ENCODE measurements at places on chromosomes 4 and X. TPM values are rescaled to one million over a fixed set of nuclear protein-coding genes. Genes with fewer than 3 reads are reported as not detected.

The NXF2B gene
- not detected for total RNA-seq

GRCh38 chrX:150771116-150771515, 77.9 kb downstream of the MTMR1 start:
- no peak for DNase-seq

GRCh38 chr4:42638993-42639392, 17.9 kb downstream of the ATP8A1 start:
- DNase-seq: no peak

The NRK gene
- total RNA-seq: 0.06 TPM

The FAM53A gene
- total RNA-seq: 0.49 TPM

GRCh38 chr4:143095447-143095846, 89.3 kb upstream of the USP38 start:
- DNase-seq: no peak

The BRS3 gene
- not detected for total RNA-seq

GRCh38 chr4:180189666-180190065, 2053.5 kb upstream of the TENM3 start:
- DNase-seq: no peak

DNA sequence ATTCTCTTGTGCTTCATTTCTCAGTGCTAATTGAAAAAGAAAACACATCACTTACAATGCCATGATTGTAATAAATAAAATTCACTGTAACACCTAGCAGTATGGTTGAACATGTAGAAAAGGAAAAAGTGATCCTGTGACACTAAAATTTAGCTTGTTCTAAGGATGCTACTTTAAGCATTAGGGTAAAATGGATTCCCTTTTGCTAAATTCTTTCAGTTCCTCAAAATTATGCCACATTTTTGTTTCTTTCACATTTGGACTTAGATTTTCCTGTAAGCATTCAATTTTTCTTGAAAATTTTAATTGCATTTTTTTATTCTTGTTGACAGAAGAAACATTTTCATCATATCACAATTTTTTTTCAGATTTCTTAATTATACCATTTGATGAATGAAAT, 19.4 kb downstream of the TET2 start:
- no peak for DNase-seq

DNA sequence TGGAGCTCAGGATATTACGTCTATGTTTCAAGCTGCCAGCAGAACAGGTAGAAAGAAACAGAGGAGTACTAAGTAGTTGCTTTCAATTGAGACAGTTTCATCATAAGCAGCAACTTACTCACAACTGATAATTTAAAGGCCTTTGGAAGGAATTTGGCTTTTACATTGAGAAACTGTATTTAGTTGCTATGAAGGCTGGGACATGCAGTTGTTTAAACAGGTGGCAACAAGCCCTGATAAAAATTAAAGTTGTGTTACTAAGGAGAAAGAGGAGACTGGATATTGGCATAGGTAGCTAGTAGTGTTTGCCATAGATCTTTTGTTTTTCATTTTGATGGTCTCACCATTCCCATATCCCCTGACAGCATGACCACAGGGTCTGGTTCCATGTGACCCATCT, 18.4 kb downstream of the MID1IP1 start:
- no peak for DNase-seq

DNA sequence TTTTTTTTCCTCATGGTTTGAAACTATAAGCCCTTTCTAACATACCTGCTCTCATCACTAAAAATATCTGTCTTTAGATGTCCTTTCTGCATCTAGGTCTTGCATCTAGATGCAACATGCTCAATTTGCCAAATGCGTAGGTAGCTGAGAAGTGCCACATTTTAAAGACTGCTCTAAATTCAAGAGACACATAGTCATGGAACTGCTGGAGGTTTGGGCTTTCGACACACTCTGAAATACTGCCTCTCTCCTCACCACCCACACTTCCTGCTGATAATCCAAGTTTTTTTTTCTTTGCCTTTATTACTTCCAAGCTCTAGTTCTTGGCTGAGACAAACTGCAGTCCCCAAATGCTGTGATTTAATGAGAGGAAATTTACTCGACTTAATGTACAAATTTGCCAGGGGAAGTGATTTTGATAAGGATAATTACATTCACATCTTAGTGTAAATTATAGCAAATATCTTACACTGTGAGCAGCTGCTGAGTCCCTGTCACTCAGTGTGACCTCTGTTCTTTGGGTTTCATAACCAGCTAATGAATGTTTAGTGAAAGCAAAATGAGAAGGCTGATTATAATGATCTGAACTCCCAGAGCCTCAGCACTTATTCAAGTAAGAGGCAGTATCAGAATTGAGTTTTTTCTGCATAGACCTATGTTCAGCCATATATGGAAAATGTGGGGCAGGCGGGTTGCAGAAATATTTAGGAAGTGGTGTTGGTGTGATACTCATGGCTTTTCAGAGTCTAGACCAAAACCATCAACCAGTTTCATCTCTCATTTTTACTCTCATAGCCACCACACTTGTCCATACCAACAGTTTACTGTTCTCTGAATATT, 31.3 kb downstream of the DRD5 start:
- DNase-seq: no peak

- no peak for DNase-seq
These were observed 9.6 kb upstream of the IL13RA1 start for GRCh38 chrX:118717678-118718391.

The GRPR gene
- total RNA-seq: 0.15 TPM

DNA sequence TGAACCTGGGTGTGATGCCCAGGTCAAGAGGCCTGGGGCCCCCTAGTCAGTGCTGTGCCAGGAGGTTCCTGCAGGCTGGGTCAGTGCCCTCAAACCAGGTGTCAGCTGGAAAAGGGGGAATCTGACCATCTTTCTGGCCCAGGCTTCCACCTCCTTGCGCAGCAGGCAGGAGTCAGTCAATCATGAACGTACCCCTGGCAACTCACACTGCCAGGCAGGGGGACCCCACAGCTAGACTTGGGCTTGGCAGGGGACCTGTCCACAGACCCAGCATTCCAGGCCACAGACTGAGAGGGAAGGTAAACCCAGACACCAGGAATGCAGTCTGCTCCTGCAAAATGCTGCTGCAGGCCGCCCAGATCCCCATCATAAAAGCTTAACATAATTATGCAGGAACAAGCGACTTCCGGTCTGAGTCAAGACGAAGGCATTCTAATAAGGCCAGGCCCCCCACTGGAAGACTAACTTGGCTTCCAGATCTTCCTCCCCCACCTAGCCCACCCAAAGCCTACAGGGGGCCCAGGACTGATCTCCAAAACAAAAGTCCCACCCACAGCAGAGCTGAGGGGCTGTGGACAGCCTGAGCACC, 156.3 kb downstream of the BCOR start:
- no peak for DNase-seq

- DNase-seq: peak; percentile 78
These were observed 32.9 kb downstream of the HTT-AS start for GRCh38 chr4:3041192-3042142.

DNA sequence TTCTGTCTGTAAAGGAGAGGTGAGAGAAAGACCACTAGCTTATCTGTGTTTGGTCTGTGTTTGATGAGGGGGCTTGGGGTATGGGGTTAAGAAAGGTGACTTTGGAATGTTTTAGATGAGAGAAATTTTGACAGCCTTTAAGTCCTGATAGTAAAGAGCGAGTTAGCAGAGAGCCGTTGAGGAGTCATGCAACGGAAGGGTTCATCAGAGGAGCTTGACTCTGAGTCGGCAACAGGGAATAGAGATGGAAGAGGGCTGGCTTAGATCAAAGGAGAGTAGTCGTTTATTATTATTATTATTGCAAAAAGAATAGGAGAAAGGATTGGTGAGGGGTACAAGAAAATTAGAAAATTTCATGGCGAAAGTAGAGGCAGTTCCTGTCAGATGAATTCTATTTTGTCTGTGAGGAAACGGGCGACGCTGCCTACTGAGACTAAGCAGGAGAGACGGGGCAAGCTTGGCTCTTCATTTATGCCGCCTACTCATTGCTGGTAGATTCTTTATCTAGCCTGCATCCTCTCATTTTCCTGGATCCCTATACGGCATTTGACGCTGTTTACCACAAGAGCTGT, 473 bp upstream of the VAMP7 start:
- no peak for DNase-seq

GRCh38 chr4:174369985-174370384, 86.3 kb downstream of the CEP44 start:
- DNase-seq: no peak

DNA sequence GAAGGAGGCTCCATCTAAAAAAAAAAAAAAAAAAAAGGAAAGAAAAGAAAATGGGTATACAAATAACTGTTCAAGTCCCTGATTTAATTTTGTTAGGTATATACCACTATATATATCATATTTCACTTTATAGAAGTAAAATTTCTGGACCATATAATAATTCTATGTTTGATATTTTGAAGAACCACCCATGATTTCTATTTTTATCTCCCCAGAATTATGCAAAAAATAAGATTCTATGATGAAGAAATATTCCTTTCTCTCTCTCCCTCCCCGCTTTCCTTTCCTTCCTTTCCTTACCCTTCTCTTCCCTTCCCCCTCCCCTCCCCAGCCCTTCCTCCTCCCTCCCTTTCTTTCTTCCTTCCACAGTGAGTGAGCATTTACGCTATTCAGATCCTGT, 337.5 kb upstream of the SPANXN4 start:
- DNase-seq: no peak

DNA sequence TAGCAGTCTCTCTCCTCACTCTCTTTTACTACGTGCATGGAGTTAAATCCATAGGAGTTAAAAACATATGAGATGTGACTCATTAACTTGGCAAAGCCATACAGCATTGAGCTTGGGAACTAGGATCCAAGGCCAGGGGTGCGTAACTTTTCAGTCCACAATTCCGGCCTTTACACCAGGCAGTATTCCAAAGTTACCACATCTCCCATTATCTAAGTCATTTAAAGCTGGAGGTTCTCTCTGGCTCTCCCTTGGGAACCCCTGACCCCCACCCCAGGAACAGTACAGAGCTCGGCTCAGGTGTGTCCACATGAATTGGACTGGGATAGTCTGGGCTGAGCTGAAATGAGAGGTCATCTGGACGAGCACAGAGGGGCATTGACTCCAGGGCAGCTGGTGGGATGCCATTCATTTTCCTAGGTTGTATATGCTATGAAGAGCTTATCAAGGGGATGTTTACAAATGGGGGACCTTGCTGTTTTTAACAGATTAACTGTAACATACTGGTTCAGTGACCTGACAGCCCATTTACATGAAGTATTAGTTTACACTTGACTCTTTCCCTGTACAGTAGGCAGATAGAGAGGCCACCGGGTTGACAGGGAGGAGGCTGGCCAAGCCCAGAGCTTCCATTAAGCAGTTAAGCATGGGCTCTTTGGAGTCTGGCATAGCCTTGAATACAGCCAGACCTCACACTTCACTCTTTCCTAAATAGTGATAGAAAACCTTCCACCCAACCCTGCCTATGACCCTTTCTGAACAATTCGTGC, 128.8 kb downstream of the RAB28 start:
- DNase-seq: no peak

The SLC10A4 gene
- 0.27 TPM for total RNA-seq

The NPNT gene
- 40.9 TPM for total RNA-seq

DNA sequence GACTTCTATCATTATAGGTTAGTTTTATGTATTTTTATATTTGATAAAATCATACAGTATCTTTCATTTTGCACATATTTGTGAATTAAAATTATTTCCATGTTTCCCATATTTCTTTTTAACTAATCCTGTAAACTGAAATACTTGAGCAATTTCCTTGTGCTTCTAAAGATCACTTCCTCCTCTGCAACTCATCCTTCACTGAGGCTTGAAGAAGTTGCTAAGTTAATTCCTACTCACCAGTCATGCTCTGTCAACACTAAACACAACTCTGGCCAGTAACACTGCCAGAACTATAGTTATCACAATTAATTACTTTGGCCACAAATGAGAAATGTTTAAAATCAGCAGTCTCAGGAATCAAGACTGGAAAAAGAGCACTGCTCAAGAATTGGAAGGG, 6.7 kb downstream of the SPATA4 start:
- no peak for DNase-seq

- no peak for DNase-seq
These were observed 209.4 kb upstream of the UGT8 start for GRCh38 chr4:114389070-114389685.

GRCh38 chrX:22357621-22358020, 84.9 kb downstream of the CBLL2 start:
- DNase-seq: no peak

The SERTM2 gene
- total RNA-seq: not detected

GRCh38 chr4:24930151-24930550, 17.3 kb upstream of the CCDC149 start:
- DNase-seq: no peak

DNA sequence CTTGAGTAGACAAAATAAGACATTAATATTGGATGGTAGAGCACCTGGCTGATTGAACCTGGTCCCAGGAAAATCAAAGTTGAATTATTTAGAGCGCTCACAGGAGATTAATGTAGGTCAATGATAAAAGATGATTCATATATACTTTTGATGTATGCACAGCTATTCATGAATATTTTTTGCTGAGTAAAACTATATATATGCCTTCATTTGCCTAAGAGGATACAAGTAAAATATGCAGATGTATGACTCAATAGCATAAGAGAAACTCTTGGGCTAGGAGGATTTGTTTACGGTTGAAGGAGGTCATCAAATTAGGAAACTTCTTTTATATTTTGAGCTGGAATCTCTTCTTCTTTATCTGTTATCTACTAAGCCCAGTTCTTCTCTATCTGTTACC, 202.7 kb upstream of the HS3ST1 start:
- no peak for DNase-seq

DNA sequence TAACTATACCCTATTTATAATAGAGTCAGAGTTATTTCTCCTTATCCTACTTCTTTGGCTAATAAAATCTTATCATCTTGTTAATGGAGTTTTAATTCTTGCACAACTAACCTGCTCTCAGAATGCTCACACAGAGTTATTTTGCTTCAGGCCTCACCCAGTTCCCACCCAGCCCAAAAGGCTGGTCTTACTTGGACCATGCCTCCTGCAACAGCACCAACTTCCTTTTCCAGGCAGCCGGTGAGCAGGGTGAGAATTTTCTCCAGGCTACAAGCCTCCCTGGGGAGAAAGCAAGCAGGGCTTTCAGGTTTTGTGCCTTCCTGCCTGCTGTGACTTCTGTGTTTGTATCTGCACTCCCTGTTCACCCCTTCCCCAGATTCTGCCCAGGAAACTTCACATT, 29.1 kb upstream of the BANK1 start:
- no peak for DNase-seq

DNA sequence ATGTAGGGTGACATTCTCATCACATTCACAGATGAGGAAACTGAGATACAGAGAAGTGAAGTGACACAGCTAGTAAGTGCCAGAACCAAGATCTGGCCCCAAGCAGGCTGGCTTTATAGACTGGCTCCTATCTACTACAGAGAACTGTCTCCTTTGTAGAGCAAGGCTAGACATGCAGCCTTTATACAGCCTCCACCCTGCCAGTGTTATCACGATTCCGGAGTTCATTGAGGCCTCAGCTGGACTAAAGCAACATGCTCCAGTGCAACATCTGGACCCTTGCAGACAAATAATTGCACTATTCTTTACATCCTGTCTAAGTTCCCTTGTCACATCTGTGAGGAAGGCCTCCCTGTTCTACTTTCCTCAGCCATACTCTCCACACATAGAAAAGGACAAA, 58.0 kb upstream of the XIAP start:
- no peak for DNase-seq

The ENAM gene
- total RNA-seq: not detected

The CTAG2 gene
- total RNA-seq: not detected
